Activated naive CD4-positive, alpha-beta T cell (primary cell): ENCODE measurements at places on chromosomes 2 and 18.

DNA sequence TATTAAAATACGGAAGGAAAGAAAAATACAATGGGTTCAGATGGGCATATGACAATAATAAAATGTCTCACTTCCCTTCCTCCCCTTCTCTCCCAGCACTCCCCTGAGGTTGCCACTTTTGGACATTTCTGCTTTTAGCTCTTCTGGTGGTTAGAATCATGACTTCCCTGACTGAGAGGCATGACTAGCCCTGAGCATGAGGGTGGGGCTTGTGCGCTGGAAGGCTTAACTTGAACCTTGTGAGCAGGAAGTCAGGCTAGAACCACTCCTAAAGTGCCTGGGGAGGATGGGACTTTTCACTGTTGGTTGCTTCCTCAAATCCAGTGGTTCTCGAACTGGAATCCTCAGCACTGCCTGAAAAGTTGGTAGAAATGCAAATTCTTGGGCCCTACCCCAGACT lies 19.7 kb upstream of the ARHGAP25 start:
- no peak for DNase-seq

- no peak for DNase-seq
Measured at GRCh38 chr18:74069178-74070050, 78.2 kb downstream of the FBXO15 start.

DNA sequence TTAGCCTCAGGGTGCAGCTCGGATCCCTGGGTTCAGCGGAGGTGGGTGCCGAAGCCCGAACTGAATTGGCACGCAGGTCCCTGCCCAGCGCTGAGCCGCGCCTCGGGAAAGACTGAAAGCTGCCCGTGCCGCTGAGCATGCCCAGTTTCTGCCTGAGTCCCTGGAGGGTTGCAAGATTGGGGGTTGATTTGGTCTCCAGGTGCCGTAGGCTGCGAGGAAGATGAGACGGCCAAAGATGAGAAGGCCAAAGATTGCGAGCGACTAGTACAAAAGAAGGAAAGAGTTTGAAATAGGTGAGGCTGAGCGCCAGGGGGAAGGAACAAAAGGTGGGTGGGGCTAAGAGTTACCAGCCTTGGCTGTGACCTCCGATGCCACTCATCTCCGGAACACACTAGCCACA lies 852 bp upstream of the KCNH7 start:
- DNase-seq = no peak

- DNase-seq = no peak
Measured at GRCh38 chr2:228690681-228691080, 509.2 kb upstream of the SPHKAP start.

- DNase-seq = no peak
Measured at GRCh38 chr2:104384961-104385360, 469.0 kb upstream of the POU3F3 start.

DNA sequence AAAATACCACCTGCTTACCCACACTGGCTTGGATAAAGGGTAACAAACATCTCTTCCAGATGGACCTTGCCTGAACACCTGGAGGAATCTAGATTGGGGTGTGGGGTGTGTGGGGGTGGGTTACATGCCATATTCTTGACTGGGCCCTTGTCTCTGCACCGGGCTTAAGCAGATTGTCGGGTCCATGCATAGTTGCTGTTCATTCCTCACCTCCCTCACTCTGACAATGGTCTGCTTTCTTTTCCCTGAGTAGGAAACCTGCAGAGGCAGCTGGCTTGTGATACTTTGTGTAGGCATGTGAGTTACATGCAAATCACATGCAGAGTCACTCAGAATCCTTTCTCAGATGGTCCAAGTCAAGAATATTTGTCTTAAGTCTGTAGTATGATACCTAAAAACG lies 112.8 kb upstream of the GLS start:
- DNase-seq = no peak

DNA sequence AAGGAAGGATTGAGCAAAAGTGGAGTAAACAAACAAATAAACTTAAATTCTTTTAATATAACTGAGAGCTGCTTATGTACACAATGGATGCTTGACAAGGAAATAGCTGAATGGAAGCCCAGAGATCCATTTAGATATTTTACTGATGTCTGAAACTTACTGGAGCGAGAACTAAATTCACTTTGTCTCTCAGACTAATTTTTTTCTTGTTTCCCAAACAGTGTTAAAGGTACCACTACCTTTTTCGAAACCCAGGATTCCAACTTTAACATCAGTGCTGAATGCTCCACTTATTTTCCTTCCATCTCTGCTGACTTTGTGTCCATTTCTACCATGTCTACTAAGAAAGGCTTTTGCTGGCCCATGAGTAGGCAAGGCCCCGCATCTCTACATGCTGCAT lies 4.0 kb downstream of the EFEMP1 start:
- DNase-seq = no peak

DNA sequence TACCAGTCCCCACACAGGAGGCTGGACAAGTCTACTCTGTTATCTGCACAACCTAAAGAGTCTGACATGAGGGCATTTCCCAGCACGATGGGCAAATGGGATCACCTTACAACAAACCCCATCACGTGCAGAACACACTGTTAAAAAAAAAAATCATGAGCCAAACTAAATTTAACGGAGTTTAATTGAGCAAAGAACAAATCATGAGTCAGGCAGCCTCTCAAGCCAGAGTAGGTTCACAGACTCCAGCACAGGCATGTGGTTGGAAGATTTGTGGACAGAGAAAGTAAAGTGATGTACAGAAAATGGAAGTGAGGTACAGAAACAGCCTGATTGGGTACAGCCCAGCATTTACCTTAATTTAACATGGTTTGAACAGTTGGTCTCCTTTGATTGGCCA lies 59.9 kb downstream of the KYNU start:
- no peak for DNase-seq

GRCh38 chr18:14974088-14974487 lies 226.1 kb downstream of the ANKRD30B start:
- DNase-seq = no peak

GRCh38 chr2:53530126-53530525 lies 237.5 kb upstream of the CHAC2 start:
- DNase-seq = no peak

GRCh38 chr2:17166506-17166905 lies 351.7 kb downstream of the RAD51AP2 start:
- DNase-seq = no peak

DNA sequence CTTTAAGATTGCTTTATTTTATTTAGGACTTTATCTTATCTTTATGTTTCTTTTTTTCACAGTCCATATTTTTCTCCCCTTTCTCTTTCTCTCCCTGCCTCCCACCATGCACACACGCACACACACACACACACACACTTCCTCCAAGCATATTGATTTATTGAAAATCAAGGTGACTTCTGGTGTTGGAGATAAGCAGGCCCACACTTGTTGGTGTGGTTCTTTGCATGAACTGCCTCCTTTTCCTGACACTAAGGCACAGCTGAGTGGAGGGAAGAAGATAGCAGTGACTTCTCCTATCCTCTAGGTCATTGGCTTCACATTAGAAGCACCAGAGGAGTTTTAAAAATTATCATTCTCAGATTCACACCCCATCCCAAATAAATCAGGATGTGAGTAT lies 18.0 kb downstream of the TBR1 start:
- DNase-seq = no peak

GRCh38 chr2:25481381-25482300 lies 139.9 kb upstream of the DNMT3A start:
- DNase-seq = no peak
